ENCODE measurements at places on chromosomes 7 and 10.

- DNase-seq = peak; percentile 77
These were observed 28.2 kb downstream of the PFKP start for GRCh38 chr10:3095373-3096139.

DNA sequence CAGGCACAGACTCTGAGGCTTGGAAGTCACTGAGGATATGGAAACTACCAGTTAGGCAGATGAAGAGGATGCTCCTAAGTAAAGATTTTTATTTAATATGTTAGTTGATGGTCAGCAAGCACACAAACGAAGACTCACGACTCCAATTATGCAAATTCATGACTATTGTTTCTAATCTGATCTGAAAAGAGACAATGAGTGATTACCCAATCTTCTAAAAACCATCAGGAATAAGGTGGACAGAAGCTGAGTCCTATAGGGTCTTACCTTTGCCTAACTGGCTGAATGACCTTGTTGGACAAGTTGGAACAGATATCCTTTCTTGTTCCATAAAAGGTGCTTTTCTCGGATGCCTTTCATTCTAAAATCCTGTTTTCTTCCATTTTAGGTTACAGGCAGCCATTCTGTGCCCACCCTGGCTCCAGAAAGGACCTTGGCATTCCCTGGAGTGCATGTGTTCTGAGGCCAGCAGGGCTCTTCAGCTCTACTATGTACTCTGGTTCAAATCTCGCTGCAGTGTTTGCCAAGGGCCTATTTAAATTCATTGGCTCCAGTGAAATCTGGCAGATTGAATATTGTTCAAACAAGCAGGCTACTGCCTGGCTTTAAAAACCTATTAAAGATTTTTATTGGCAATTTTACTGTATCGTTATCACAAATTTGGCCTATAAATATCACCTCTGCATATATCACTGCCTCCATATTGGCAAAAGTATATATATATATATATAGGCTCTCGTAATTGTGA is 77.5 kb downstream of the SLC25A13 start:
- DNase-seq = no peak

GRCh38 chr7:46513447-46513848 is 592.4 kb upstream of the IGFBP3 start:
- no peak for DNase-seq

- DNase-seq = no peak
These were observed 70.2 kb upstream of the CCDC71L start for GRCh38 chr7:106731187-106731586.
